ENCODE measurements at places on chromosomes 2 and 18.

DNA sequence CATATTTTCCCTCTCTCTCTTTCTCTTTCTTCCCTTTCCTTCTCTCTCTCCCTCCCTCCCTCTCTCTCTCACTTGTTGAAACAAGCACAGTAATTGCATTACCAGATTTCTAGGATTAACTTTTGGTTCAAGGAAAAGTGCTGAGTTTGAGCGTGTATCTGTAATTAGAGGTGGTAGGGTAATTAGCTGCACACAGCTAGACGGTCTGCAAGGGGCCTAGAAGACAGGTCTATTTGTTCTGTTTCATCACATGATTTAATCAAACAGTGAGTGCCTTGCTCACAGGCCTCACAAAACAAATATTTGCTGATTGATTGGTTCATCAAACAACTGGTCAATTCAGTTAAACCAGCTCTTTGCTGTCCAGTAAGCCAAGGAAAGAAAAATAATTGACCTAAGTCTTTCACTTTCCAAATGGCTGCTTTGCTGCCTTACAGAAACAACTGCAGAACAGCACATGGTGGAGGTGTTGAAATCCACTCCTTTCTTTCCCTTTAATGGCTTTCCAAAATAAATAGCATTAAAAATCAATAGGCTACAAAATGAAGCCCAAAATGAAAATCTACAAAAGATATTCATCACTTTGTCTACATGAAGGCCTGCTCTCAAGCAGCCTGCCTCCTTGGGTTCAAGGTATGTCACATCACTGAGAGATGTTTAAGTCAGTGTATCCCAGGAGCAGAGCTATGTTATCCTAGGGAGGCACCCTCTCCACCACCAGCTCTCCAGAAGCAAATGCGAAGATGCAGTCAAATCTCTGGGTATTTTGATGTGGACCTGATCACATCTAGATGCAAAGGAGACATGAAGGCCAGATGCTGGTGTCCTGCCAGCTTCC, 264.4 kb upstream of the SIX2 start:
- no peak for DNase-seq

GRCh38 chr18:46290440-46291020, 186.3 kb downstream of the HAUS1 start:
- no peak for DNase-seq

- no peak for DNase-seq
Observed at GRCh38 chr2:219420687-219421086, 2.5 kb downstream of the DES start.

DNA sequence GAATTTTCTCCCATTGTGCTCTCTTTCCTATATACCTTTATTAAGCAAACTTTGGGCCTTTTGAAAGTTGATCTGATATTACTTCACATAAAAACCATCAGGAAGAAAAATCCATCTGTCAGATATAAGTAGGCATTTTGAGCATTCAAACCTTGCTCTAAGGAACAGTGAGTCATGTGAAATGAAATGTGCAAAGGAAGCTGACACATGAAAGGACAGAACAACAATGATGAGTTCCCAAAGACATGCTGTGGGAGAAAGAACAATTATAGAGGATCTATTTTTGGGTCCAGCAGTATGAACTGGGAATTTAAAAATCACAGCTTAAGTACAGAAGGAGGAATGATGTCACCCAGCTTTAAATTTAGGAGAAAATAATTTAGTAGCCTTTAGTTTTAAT, 18.1 kb downstream of the CALCRL start:
- DNase-seq = no peak

GRCh38 chr18:46577546-46577945, 79.5 kb downstream of the LOXHD1 start:
- no peak for DNase-seq

GRCh38 chr2:11505652-11506610, 27.9 kb upstream of the GREB1 start:
- DNase-seq = no peak

DNA sequence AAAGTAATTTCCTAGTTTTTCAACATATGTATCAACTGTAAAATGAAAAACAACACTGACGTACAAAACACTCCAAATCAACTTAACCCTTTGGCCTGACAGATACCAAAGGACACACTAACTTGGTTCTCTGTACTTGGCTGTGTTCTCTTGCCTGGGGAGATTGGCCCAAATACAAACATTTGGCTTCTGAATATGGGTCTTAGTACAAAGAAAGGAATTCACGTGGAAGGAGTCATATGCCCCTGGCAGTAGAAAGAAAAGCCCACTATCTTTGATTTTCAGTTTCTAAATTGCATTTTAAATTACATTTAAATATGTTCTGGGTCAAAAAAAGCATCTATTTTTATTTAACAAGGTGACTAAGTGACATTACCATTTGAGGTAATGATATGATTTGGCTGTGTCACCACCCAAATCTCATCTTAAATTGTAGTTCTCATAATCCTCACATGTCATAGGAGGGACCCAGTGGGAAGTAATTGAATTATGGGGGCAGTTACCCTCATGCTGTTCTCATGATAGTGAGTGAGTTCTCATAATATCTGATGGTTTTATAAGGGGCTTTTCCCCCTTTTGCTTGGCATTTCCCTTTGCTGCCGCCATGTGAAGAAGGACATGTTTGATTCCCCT, 153.6 kb upstream of the CCDC195 start:
- DNase-seq = no peak

DNA sequence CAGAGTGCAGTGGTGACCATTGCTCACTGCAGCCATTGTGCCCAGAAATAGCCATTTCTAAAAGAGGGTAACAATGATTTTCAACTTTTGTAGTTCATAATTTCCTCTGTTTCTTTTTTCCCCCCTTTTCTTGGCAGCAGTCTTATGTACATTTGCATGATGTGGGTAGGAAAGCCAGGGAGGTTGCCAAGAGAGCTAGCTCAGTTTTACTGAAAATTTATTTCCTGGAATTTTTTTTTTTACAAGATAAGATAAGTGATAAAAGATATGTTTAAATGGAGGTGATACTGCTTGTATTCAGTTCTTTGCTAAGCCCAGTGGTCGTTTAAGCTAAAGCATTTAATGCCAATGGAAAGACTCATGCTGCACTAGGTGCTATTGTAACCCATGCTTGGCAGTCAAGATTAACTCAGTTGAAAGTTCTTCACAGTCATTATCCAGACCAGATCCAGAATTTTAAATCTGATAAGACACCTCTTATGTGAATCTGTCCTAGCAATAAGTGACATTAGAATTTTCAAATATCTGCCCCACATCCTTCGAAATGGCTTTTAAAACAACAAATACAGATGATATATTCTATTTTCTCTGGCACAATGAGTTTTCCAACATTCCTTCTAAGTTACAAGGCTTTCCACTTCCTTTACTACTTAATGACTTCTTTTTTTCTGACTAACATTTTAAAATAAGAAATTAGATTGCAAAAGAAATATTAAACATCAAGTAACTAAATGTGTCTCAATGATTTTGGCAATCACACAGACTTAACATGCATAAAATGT, 4.4 kb upstream of the ATP8B1 start:
- DNase-seq = no peak

GRCh38 chr2:71646028-71646427, 192.7 kb downstream of the DYSF start:
- no peak for DNase-seq

DNA sequence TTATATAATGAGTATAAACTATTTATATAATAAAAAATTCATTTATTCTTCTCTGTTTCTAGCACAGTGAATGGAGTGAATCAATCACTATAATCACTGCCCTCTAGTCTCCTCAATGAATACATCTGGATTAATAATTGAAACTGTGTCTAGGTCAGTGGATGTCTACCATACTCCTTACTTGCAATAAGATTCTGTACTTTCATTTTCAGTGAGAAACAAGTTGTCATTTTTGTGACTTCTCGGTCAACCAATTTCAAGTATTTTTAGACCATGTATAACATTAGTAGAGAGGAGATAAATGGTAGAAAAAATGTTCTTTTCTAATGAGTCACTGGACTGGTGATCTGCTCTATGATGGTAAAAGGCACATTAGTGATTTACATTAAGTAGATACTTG, 799.6 kb upstream of the CHAC2 start:
- DNase-seq = no peak

- DNase-seq = peak; percentile 44
Observed at GRCh38 chr2:102753563-102754159, 8.2 kb upstream of the TMEM182 start.

GRCh38 chr2:238238311-238238765, 1.5 kb downstream of the HES6 start:
- no peak for DNase-seq

- no peak for DNase-seq
Observed at GRCh38 chr2:60548845-60549237, 4.6 kb downstream of the BCL11A start.

DNA sequence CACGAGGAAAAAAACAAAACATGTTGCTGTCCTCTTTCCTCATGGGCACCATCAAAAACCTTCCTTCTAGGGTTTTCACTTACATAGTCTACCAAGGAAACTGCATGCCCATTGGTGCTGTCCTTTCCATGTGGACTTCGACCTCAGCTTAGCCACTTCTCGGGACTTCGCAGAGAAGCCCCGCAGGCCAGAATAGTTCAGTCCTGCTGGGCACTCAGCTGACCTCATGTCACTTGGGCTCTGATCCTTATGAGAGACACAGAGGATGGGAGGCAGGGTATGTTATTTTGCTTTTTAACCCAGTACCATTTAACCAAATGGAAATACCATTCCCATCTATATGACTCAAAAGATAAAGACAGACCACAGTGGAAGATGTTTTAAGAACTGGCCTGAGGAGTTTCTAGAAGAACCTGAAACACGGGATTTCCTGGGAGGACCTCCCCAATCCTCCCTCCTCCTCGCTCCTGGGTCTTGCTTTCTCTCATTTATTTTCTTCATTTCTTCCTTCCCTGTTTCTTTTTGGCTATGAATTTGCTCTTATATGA, 28.4 kb downstream of the AAK1 start:
- no peak for DNase-seq

DNA sequence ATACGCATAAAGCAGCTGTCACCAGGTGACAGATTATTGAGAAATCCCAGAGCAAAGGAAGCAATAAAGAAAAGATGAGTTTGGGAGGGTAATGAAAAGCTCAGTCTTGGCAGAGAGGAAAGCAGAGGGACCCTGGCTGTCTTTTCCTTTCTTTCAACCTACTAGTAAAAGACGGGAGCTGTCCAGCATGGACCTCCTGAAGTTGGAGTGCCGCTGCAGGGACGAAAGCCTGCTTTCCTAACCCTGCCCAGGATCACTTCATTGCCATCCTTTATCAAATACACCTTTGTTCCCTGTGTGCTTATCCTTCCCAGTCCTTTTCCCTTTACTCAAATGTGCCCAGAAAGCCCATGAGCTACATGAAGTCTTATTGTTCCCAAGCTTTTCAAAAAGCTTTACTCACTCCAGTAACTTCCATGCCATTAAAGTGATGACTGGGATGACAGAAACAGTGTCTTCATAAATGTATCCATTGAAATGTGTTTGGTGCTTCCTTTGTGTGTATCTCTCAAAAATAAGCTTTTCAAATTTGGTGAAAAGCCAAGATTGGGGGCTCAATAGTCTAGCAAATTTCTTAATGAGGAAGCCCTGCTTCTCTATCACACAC, 3.7 kb upstream of the SPR start:
- DNase-seq = no peak

- no peak for DNase-seq
Observed at GRCh38 chr2:205959521-205959920, 126.5 kb downstream of the INO80D start.

GRCh38 chr2:171166328-171166983, 5.8 kb upstream of the TLK1 start:
- no peak for DNase-seq

DNA sequence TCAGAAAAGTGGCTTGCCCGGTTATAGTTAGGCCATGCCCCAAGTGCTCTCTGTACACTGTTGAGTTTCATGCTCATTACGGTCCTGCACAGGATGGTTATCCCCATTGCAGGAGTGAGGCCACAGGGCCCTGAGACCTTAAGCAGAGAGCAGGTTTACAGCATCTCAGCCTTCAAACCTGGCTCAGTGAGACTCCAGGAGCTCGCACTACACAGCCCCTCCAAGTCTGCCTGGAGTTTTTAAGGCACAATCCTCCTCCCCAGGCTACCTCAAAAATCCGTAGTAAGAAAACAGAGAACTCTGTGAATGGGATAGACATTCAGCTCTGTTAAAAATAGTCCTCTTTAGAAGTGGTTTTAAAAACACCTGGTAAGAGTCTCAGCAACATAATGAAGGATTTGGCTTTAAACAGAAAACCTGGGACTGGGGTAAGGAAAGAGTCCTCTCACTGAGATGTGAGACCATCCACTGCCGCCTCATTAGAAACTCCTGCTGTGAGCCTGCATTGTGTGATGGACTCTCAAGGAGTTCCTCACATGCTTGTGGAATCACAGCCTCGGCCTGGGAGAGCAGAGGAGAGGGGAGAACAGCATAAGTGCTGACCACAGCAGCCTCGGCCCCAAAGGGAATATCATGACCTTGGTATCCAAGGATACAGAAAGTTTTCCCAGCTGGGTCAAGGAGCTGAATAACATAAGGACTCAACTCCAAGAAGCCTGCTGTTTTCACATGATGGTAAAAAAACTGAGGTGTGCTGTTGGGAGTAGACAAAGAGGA, 214.8 kb downstream of the ATAD2B start:
- DNase-seq = no peak

DNA sequence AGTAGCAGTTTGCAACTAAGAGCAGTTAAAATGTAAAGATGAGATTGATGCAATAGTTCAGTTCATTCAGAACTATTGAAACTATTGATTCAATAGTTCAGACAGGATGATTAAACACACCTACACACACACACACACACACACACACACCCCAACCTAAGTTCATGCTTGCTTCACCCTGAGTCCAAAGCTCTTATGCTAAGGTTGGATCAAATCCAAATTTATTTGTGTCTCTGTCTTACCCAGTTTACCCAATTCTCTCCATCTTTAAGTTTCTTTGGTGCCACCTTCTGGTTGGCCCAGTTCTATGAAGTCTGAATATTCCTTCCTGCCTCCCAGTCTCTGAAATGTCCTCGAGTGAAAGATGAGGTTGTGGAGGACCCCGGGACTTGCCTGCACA, 5.1 kb downstream of the SERPINB8 start:
- DNase-seq = peak; percentile 28

GRCh38 chr2:221361633-221362032, 210.5 kb downstream of the EPHA4 start:
- no peak for DNase-seq

- no peak for DNase-seq
Observed at GRCh38 chr2:239590995-239591915, 190.4 kb upstream of the HDAC4 start.

DNA sequence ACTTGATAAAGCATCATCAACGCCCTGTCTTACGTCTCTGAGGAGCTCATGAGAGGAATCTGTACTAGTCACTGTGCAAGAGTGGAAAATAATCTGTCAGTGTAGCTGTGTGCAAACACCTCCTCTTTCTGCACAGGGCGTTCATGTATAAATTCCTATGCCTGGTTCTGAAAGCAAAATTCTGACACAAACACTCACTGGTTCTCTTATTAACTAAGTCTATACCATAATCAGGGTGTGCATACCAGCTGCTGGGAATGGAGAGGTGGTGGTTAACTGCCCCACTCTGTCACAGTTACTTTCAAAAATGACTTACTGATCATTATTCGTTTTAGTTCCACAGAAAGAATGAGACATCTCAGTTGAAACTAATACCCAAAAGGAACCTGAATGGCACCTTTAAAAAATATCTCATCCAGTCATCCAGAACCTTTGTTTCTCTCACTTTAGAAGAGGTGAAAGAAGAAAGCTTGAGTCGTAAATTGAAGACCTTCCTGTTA, 35.7 kb downstream of the STK39 start:
- no peak for DNase-seq

GRCh38 chr2:207778298-207778882, 8.7 kb upstream of the FZD5 start:
- DNase-seq = no peak
